NCI-H526 treated with DMSO at 0.1 percent for 48 hours (cell line): ENCODE measurements at places on chromosomes 16 and 17.

DNA sequence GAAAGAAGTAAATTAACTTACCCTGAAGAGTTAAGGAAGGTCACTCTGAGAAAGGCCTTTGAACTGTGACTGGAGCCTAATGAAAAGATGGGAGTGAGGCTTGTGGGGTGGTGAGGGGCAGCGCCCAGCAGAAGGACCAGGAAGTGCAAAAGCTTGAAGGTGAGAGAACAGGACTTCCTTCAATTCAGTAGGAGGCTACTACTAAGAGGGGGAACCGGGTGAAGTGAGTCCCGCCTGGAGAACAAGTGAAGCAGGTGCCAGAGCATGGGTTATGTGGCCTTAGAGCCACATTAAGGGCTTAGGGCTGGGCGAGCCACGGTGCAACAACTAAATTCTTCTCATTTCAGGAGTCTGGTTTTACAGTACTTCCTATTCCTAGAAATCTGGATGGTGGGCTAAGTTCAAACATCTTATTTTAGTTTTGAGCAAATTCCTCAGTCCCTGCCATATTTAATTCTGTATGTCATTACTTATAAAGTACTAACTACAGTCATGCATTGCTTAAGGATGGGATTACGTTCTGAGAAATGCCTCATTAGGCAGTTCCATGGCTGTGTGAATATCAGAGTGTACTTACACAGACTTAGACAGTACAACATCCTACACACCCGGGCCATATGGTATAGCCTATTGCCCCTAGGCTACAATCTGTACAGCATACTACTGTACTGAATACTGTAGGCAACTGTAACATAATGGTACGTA, 5.1 kb downstream of the CFAP20 start:
- DNase-seq, result no peak

- DNase-seq, result no peak
Observed at GRCh38 chr17:70563281-70563820, 394.0 kb downstream of the KCNJ2 start.

GRCh38 chr16:12898551-12898950, 2.8 kb upstream of the SHISA9 start:
- DNase-seq, result peak; percentile 32

GRCh38 chr17:70165383-70165782, 3.9 kb upstream of the KCNJ2 start:
- no peak for DNase-seq

GRCh38 chr16:74568961-74569631, 37.8 kb downstream of the GLG1 start:
- DNase-seq, result no peak

- no peak for DNase-seq
Observed at GRCh38 chr17:77437747-77438146, 297.0 kb downstream of the SEC14L1 start.

- DNase-seq, result peak; percentile 44
Observed at GRCh38 chr17:4412933-4413831, 20.6 kb upstream of the SPNS3 start.

DNA sequence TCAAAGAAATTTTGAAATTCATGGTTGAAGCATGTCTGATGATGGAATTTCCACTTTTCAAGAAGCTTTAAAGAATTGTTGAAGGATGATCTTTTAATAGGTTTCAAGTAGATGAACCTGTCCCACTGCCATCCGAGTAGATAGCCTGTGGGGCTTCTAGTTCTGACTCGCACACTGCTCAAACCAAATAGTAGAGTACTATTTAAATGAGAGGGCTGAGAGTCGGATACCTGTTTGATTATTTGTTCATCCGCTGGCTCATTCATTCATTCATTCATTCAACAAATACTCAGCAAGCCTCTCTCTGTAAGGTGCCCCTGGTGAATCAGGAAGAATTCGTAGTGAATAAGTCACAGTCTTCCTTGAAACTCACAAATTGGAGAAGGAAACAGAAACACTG, 108.2 kb upstream of the IRX5 start:
- DNase-seq, result no peak

- DNase-seq, result no peak
Observed at GRCh38 chr17:14780097-14780651, 479.3 kb downstream of the HS3ST3B1 start.

GRCh38 chr17:48027322-48027981, 10.1 kb downstream of the COPZ2 start:
- DNase-seq, result no peak

- DNase-seq, result no peak
Observed at GRCh38 chr17:33335491-33336173, 42.5 kb upstream of the ASIC2 start.

- no peak for DNase-seq
Observed at GRCh38 chr16:67215706-67216105, 11.2 kb upstream of the TMEM208 start.

DNA sequence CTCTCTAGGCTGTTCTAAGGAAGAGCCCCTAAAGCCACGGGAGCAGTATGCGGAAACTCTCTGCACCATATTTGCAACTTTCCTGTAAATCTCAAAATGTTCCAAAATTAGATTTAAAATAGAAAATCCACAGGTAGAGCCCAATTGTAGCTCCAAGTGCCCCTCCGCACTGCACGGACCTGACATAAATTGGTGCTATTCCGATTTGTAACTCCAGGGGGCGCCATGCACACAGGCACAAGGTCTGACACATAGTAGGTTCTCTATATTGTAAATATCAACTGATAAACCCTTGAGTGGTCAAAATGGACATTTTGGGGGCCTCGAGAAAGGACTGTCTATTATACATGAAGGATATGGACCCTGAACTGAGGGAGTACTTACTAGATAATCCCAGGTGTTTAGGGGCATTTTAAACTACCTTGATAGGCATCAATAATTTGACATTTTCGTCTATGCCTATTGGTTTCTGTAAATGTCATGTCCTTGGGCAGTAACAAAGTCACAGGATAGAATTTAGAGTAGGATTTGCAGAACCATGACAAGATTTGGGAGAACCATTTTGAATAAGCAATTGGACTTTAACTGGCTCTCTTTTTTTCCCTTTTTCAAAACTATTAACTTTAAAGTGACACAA, 36.6 kb upstream of the TMEM132E start:
- no peak for DNase-seq

DNA sequence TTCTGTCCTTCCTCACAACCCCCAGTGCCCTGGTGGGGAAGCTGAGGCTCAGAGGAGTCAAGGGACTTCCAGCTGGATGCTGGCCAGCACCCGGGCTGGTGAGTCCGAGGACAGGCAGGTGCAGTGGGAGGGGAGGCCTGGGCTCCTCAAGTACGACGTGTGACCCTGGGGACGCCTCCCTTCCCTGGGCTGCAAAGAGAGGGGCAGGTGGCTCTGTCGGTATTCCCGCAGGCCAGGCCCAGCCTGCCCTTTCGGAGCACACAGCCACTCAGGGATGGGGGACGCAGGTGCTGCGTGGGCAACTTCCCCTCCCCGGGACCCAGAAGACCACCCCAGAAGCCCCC, 33.1 kb upstream of the PVALEF start:
- no peak for DNase-seq

- DNase-seq, result no peak
Observed at GRCh38 chr16:55671206-55671973, 15.6 kb downstream of the SLC6A2 start.

DNA sequence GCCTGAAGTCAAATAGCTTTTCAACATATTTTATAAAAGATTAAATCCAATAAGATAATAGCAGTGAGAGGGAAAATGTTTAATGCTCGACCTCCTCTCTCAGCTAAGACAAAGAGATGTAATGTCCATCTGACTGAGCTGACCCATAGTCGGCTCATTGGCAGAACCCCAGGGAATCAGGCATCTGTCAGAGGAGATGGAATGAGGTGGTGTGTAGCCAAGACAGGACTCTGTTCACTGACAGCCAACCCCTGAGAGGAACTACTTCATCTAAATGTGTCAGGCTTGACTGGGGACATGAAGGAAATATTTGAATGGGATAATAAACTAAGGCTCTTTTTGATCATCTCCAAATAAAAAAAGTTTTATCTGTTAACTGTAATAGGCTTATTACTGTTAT, 188.0 kb downstream of the CDH11 start:
- DNase-seq, result no peak

- no peak for DNase-seq
Observed at GRCh38 chr17:2634361-2634960, 41.0 kb downstream of the PAFAH1B1 start.

- DNase-seq, result no peak
Observed at GRCh38 chr16:26762594-26762993, 304.1 kb upstream of the C16orf82 start.

DNA sequence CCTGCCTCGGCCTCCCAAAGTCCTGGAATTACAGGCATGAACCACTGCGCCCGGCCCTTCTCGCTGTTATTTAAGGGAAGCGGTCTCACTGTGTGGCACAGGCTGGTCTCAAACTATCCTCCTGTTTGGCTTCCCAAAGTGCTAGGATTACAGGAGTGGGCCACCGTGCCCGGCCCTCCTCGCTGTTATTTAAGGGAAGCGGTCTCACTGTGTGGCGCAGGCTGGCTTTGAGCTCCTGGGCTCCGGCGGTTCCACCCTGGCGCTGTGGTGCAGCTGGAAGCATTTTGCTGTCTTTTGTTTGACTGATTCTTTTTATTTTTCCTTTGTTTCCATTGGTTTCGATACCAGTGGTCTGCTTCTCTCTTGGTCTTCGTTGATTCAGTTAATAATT, 40.7 kb downstream of the FOXK2 start:
- no peak for DNase-seq

GRCh38 chr17:81701288-81702071, 1.7 kb upstream of the MRPL12 start:
- DNase-seq, result no peak

- DNase-seq, result no peak
Observed at GRCh38 chr17:73227379-73227778, 34.3 kb downstream of the CPSF4L start.

DNA sequence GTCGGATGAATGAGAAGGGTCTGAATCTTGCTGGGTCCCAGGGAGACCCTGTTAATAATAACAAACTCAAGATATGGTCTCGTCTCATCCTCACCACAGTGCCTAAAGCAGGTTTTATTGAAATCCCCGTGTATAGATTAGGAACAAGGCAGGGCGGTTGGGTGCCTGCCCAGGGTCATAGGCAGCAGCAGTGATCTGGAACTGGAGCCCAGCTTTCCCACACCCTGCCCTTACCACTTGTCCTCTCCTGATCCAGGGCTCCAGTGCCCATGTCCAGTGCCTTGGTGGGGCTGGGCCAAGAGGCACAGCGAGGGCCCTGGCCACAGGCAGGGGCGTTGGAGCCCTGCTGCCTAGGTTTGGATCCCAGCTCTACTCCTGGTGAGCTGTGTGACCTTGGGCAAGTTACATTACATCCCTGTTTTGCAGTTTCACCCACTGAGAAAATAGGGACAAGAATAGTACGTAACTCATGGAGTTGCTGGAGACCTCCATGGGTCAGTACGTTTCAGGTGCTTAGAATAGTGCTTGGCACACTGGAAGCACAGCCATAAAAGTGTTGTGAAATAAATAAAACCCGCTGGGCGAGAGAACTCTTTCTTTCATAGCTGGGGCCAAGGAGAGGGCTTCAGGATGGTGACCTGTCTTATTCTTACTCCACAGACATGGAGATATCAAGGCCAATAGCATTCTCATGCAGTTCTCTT, 13.9 kb downstream of the SOCS3 start:
- no peak for DNase-seq

DNA sequence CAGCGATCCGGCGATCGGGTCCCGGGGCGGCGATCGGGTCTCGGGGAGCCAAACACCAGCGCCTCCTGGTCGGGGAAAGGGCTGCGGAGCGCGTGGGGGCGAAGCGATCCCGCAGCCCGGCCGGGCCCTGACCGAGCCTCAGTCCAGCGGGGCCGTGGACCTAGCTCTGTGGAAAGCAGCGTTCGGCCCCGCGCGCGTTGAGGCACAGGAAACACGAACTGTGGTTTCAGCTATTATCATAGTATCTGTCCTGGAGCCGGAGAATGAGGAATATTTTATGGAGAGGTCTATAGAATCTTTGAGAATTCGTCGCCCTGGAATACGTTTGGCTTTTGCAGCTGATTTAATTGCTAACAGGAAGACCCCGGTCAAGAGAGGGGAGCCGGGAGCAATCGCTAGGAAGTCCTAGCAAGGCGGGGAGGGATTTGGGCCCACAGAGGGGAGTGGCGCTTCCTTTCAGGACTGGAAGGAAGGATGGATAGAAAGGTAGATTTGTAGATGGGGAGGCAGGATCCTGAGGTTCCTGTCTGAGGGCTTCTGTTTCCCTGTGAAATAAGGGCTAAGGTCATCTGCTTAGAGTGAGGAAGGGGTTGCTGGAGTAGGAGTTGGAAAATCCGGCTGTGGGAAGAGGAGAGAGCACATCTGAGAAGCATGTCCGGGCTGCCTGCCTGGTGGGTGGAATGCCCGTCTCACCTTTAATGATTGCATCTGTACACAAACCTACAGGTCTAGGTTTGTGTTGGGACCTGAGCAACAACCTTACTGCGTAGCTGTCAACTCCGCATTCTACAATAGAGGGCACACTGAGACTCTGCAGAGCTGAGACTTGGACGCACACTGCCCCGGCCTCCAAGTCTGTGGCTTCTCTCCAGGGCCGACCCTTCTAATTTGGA, 770 bp downstream of the CCNF start:
- DNase-seq, result peak; percentile 18

DNA sequence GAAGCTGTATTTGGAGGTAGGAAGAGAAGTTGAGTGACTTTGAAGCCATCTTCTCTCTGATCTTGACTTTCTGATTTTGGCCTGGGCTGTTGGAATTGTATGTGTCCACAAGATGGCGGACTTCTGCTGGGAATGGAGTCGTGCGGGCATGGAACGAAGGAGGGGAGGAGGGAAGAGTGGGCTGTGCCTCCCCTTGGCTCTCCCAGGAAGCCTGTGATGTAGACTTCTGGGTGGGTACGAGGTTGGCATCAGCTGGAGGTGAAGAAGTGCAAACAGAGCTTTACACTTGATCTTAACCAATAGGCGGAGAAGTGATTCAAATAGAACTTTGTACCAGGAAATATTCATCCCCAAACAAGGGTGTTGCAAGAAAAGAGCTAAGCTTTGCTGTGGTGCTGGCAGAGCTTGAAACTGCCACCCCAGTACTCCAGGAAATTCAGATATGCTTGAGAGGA, 7.4 kb upstream of the TMEM220 start:
- DNase-seq, result peak; percentile 16

DNA sequence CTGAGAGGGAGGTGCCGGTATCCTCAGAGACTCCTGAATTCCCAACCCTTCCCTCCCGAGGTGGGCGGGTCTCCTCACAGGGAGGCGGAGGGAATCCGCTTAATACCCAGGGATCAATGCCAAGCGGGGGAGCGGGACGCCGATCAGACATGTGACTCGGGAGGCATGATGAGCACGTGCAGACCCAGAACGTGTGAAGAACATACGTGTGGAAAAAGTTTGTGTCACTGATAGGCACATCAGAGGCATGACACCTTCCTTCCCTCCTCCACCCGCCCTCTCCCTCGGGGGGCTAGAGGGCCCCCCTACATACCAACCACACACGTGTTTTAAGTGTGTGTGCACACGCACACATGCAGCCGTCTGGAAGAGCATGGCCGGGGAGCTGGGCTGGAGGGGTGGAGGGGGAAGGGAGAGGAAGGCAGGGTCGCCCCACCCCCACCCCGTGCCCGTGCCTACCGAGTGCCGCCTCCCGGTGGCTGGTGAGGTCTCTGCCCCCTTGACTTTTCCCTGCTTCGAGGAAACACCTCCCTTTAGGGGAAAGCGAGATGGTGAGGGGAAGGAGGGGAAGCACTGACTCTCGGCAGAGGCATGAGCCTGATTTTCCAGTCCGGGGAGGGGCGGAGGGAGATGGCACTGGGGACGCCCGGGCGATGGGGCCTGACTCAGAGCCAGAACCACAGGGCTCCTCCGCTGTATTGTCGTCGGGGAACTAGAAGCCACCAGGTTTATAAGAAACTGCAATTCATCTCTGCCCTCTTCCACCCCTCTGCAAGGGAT, 12.1 kb upstream of the TBX21 start:
- no peak for DNase-seq

GRCh38 chr16:50213939-50214519, 52.3 kb upstream of the ADCY7 start:
- no peak for DNase-seq
